EH (cell line): ENCODE measurements at places on chromosomes 7 and 10.
A peak's percentile ranks its signal among the peaks of the same experiment; 100 is the strongest.

DNA sequence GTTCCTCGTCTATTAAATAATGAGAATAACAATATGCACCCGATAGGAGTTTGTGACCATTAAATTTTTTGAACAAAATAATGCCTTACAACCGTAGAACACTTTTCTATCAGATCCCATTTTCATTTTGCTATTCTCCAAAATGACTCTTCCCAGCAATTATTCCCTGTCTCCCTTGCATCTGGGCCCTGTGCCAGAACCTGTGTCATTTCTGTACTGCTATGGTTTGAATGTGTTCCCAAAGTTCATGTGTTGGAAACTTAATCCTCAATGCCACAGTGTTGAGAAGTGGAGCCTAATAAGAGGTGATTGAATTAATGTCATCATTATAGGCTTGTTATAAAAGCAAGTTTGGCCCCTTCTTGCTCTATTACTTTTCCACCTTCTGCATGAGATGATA is 33.2 kb upstream of the SMNDC1 start:
- peak; percentile 80 for DNase-seq

GRCh38 chr10:124837687-124838086 is 36.1 kb downstream of the ABRAXAS2 start:
- DNase-seq: no peak

GRCh38 chr7:98626460-98627412 is 9.7 kb downstream of the NPTX2 start:
- no peak for DNase-seq

GRCh38 chr7:134779741-134780065 is 269 bp downstream of the CALD1 start:
- DNase-seq: no peak

- DNase-seq: no peak
Measured at GRCh38 chr7:77655356-77655755, 40.9 kb upstream of the RSBN1L start.

DNA sequence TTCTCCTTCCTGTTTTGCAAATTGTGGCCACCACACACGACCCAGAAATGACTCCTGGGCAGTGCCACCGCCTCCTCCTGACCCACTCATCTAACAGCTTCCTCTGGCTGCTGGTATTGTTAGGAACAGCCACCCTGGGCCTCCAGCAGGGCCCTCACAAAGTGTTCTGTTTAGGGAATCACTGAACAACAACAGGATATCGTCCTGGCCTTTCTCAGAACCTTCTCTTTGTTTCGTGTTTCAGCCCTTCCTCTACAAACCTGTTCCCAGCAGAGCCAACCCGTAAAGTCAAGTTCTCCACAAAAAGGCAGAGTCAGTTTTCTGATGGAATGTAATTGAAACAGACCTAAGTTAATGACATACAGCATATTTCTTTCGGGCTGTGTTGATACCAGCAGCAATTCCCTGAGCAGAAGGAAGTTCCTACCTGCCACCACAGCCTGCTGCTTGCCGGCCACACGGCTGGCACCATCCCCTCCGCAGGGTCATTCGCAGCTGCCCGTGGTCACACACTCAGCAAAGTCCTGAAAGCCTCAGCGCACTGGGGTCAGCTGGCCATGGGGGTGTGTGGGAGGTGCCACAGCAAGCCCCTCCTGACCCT is 91.7 kb upstream of the PITRM1 start:
- no peak for DNase-seq

DNA sequence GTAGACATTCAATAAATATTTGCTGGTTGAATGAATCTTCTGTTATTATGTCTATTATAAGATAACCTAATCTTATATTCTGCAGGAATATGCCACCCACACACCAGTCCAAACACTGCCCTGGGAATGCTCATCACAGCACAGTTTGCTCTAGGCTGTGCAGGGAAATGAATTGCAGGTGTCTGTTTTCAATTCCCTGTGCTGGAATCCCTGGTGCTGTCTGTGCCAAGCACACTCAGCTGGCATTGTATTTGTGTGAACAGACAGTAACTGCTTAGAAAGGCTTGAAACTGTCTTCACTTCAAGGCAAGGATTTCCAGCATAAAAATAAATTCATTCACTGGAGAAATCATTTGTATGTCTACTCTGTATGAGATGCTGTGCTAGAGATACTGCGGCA is 20.2 kb downstream of the ATOH7 start:
- DNase-seq: no peak

DNA sequence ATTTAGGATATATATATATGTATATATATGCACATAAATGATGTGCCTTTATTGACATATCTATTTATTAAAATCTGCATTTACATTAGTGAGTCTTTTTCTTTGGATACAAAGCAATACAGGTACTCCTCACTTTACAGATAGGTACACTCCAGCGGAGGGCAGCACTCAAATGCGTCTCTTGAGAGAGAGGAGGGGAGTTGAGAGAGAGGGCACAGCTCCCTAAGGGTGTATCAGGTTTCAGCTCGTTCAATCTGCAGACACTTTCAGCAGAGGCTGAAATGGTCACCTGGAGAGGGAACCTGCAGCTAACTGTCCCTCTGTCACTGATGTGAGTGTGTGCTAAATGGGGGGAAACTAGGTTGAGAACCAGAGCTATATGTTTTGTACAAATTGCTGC is 21.5 kb downstream of the C10orf53 start:
- no peak for DNase-seq

DNA sequence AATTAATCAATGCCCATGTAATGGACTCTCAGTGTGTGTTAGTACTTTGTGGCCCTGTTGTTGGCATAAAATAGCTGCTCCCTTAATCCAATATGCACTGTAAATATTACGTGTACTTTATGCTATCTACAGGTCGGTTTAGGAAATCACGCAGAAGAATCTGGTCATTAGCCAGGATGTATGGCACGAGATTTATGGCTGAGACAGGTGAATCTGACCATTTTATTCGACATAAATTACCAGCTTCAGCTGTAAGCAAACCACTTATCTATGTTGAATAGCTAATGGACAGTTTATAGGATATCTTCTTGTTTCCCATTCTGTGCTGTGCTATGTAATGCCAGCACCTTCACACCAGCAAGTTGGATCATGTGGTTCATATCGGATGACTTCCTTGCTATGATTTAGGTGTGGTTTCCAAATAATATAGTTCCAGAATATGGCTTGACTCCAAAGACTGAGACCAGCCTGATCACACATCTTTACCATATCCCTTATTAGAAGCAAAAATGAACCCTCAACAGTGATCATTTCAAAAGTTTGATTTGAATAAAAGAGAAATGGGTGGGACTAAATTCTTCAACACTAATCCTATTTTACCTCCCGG is 301.4 kb downstream of the AHR start:
- DNase-seq: no peak

- no peak for DNase-seq
Measured at GRCh38 chr10:10093021-10093420, 924.7 kb upstream of the CELF2 start.

DNA sequence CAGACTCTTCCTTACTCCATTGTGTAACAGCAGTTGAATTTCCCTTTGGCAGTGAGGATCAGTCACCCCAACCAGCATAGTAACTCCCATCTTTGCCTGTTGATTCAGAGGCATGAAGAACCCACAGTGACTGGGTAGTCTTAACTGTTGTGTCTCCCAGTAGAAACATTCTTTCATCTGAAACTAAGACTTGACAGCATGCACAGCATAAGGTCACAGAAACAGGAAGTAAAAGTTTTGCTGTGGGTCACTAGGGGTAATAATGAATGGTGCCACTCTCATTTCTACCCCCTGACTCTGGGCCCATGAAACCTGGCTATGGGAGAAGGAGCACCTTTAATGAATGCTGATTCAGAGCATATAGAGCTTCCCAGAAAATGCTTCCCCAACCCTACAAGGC is 8.3 kb upstream of the FRMPD2 start:
- DNase-seq: no peak

DNA sequence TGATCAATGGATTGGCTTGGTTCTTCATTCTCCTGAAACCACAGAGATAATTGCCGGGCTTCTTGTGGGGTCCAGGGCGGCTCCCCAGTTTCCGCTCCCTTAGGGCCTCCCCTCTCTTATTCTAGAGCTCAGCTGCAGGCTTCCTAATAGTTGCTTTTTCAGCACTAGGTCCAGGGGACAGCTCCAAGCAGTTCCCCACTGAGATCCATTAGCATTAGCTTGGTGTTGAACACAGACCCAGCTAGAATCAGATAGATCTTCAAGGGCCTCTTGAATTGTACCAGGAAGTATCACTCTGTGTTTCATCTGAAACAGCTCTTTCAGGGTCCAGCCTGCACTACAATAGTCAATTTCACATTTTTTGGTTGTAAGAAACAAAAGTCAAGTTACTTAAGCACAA is 238.7 kb downstream of the SEC23IP start:
- DNase-seq: peak; percentile 43

- DNase-seq: no peak
Measured at GRCh38 chr10:6072215-6072934, 10.2 kb upstream of the IL2RA start.

GRCh38 chr7:28355635-28356319 is 56.5 kb upstream of the CREB5 start:
- DNase-seq: no peak

- DNase-seq: no peak
Measured at GRCh38 chr10:88187472-88187871, 324.0 kb downstream of the PTEN start.

- DNase-seq: peak; percentile 29
Measured at GRCh38 chr10:110368002-110368401, 63.3 kb upstream of the SMNDC1 start.

DNA sequence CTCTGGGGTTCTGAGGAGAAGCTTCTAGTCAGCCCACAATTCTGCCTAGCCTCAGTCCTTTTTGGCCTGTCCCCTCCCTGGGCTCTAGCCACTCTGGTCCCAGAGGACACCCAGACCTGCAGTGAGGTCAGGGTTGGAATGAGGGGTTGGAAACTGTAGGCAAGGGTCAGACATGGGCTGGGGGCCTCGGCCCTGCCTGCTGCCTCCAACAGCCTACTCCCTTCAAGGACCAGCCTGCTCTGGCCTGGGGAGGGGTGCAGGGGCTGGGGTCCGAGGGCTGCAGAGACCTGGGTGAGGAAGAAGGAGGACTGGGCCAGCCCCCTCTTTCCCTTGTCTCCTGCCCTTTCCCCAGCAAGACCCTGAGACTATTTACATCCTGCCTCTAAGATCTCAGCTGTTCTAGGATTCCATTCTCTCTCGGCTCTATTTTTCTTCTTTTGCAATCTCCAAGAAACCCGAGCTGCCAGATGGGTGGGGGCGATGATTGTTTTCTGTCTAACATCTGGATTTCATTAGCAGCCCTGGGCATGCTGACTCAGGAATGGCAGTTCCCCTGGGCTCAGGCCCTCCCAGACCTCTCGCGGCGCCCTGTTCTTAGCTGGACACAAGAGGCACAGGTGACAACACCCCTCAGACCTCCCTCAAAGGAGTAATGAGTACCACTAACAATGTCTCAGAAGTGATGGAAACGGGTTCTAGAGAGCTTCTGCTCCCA is 23.1 kb downstream of the ZCCHC24 start:
- peak; percentile 95 for DNase-seq

DNA sequence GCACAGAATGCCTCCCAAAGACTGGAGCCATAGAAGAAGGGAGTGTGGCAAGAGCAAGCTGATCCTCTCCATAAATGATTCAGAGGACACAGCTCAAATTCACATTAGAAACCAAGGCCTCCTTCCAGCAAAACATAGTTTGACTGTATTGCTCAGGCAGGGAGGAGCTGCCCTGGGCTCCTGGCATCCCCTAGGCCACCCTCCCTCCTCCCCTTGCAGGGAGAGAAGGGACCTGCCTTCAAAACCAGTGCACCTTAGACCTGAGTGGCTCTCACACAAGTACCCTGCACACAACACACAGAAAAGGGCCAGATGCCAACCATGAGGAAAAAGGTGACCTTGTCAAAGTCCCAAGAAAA is 64.7 kb downstream of the CREB3L2 start:
- peak; percentile 47 for DNase-seq

DNA sequence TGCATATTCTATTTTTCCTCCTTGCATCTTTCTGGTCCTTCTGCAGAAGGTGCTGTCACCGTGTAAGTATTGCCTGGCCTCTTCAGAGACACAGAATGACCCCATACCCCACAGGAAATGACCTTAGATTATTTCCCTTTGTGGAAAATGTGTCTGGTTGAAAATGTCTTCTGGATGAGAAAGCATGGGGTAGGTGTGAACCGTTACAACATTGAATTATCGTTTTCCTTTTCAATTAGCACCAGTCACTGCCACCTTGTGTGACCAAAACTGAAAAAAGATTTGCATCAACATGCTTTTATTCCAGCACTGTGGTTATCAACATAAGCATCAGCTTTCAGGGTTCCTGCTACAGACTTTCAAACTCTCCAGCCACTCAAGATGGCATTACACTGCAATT is 58.0 kb upstream of the CELF2 start:
- DNase-seq: no peak

GRCh38 chr10:3109633-3110032 is 42.3 kb downstream of the PFKP start:
- DNase-seq: no peak
